ENCODE measurements at places on chromosomes 7 and 10.
A peak's percentile ranks its signal among the peaks of the same experiment; 100 is the strongest.

DNA sequence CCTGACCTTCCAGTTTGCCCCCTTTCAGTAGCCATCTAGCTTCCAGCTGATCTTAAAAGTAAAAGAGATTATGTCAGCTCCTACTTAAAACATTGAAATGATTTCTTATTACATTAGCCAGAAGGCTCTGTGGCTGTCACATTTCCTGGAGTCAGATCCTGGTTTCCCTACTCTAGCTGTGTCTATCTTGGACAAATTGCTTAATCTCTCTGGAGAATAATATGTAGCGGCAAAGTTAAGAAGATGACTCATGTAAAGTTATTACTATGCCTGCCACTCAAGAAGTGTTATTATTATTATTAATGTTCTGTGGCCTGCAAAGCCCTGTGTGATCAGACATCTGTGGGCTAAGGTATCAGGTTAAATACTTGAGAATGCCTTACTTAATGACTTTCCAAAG is 107.2 kb downstream of the RUNDC3B start:
- peak; percentile 0 for DNase-seq

GRCh38 chr10:133275684-133276092 is 980 bp downstream of the ADAM8 start:
- DNase-seq = no peak

GRCh38 chr10:78339251-78339650 is 305.6 kb downstream of the RPS24 start:
- no peak for DNase-seq

DNA sequence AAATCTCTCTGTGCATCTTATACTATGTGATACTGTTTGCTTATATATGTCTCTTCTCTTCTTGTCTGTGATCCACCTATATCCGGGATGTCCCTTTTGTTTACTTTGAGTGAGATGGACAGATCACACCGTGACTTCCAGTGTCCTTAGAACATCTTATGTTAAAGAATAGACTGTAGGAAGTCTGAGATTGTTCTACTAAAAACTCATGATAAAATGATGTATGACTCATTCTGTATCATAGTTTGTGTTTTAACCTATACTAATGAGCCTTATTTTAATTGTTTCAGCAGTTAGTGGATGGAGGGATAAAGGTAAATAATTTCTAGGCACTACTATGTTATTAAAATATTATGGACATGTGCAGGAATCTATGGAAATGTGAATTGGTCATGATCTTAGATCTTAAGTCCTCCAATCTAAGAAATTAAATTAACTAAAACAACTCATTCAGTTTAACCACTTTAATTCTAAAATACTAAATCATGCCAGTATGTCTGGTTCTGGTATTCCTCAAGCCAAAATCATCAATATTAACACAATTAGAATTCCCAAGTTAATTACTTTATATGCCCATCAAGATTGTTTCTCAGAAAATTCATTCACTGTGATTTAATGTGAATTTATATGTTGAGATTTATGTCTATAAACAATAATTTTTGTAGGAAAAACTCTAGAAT is 32.0 kb downstream of the ITGB8 start:
- no peak for DNase-seq

- peak; percentile 6 for DNase-seq
These were observed 497 bp downstream of the PPP2R2D start for GRCh38 chr10:131901181-131901829.

DNA sequence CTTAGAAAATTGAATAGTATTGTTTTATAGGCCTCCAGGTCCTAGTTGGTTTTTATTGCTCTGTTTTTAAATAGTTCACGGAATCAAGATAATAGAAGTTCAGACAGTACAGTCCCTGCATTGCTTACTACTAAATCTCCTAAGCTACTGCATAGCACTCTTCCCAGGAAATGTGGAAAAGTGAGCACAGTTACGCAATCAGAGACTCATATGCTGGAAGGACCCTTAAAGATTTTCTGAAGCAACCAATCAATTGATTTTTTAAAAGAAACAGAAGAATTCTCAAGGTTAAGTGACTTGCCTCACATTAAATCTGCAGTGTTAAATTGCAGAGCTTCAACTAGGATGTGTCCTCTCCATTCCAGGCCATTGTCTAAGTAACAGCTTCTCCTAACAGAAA is 23.1 kb upstream of the DIP2C start:
- no peak for DNase-seq

DNA sequence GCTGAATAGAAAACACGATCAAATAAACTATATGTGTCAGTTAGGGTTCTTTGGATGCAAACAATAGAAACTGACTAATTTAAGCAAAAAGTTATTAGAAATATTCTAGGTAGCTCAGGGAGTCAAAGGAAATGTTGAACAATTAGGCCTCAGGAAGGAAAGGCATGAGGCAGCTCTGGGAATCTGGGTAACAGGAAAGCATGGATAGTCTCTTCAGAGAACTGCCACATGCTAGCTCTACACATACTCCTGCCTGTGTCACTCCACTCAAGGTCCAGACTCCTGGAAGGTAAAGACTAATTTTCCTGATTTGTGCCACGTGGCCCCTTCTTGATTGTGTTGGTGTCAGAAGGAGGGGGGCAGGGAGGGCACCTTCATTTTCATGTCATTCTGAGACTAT is 23.8 kb upstream of the PTTG1IP2 start:
- DNase-seq = no peak

- DNase-seq = peak; percentile 49
These were observed 178.8 kb downstream of the ADAM12 start for GRCh38 chr10:126209451-126209850.

DNA sequence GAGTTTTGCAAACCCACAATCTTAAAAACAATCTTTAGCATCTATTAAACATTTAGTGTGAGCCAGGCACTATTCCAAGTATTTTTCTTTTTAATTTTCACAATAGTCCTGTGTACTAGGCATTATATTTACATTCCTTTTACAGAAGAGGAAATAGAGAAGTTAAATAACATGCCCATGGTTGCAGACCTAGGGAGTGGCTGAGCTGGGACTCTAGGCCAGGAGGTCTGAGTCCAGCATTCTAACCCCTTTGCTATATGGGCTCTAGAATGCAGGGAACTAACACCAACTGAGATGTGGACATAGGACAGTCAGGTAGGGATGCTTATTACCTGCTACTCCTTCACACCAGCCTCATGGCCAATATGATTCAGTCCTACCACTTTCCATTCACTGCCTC is 243.8 kb downstream of the XPNPEP1 start:
- no peak for DNase-seq

DNA sequence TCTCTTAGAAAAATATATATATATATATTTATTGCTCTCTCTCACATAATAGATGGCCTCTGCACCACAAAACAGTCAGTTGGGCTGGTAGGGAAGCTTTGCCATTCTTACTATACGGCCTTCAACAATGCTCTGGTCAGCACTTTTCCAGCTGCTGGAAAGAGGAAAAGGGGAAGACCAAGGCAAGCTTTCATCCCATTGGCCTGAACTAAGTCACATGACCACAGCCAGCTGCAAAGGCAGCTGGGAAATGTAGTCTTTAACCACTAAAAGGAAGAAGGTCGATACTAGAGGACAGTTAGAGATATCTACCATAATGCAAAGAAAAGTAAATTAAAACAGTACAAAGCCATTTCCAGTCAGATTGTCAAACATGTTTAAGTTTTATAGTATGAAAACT is 58.4 kb upstream of the MACROH2A2 start:
- DNase-seq = peak; percentile 54

DNA sequence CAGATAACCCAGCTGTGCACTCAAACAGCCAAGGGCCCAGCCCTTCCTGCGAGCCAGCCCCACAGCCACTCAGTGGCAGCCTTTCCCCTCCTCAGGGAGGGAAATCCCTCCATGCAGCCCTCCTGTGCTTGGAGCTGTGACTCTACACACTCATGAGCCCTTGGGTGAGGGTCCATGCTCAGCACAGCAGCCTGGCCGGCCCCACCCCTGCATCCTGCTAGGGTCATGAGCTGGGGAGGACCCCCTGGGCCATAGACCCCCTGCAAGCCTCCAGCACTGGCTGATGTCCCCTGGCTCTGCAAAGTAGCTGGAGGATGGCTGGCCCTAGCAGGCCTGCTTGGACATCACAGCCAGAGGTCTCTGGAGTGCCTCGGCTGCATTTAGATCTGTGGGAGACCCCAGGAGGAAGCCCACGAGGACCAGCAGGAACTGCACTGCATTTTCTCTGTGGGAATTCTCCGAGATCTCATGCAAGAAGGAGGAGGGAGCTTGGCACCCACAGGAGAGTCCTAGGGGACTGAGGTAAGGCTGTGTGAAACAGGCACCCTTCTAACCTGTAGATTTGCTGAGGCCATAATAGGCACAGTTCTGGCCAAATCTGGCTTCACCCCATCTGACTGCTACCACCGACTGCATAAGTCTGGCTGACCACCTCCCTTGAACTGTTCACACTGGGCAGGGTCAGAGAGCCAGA is 17.4 kb downstream of the TMEM273 start:
- DNase-seq = no peak

GRCh38 chr10:112525200-112525599 is 78.2 kb downstream of the VTI1A start:
- no peak for DNase-seq

DNA sequence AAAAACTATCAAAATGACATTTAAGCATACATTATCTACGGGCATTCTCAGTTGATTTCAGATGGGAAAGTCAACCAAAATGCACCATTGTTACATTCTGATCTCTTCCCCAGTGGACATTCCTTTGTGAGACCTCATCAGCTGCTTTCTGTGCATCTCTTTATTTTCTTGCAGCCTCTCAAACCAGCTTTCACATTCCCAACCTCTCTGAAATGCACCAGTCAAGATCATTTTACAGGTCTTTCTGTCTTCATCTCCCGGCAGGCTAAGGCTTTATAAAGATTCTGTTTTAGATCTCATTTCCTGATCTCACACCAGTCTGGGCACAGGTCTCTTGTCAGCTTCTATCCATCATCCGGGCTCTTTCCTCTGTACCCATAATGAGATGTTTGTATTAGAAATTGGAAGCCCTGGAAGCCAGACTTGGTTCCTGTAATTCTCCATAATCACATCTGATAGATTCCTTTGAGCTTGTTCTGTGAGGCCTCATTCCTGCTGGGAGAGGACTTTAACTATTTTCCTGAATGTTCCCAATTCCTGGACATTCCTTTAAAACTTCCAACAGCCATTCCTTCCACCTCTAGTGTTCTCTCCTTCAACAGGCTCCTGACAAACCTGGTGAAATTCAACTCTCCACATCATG is 44.3 kb upstream of the ARL4A start:
- DNase-seq = peak; percentile 68

DNA sequence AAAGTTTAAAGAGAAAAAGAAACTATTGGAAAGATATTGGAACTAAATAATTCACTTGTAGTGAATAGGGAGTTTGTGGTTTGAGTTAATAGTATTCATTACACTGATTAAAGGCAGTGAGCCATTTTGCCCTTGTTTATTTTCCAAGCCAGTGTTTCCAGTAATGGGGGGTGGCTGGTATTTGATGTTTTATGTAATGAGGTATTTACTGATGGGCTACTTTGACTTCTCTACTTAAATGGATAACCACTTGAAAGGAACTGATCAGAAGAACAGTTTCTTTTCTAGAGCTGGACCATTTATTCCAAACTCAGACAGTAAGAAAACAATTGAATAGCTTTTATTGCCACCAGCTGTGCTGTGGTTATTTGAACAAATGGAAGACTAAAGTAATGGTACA is 227.0 kb upstream of the HDAC9 start:
- DNase-seq = no peak

DNA sequence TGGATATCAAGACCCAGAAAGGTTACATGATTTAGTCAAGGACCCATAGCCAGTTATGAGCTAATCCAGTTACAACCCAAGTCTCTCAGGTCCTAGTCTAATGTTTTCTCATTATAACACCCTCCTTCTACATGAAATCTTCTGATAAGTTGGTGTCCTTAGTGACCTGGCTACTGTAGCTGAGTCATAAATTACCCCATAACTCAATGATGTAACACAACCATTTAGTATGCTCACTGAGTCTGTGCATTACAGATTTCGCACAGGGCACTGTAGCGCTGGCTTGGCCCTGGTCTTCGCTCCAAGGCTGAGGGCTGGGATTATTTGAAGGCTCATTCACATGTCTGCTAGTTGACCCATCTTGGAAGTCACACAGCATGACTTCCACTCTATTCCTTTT is 36.0 kb upstream of the GLCCI1 start:
- no peak for DNase-seq

- peak; percentile 51 for DNase-seq
These were observed 206.5 kb upstream of the CNTNAP2 start for GRCh38 chr7:145909991-145910513.

- no peak for DNase-seq
These were observed 46.1 kb downstream of the TNPO3 start for GRCh38 chr7:129008645-129009414.

DNA sequence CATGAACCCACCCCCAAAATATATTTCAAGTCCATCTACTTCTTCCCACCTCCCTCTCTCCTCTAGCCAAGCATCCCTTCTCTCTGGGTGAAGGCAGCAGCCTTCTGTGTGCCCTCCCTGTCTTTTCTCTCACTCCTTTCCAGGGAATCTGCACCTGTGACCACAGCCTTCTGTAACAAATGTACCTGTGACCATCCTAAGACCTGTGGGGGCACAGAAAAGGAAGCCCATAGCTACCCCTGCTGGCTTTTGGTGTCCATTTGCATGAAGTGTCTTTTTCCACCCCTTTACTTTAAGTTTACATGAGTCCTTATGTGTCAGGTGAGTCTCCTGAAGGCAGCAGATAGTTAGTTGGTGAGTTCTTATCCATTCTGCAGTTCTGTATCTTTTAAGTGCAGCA is 2.0 kb upstream of the TBXAS1 start:
- no peak for DNase-seq

DNA sequence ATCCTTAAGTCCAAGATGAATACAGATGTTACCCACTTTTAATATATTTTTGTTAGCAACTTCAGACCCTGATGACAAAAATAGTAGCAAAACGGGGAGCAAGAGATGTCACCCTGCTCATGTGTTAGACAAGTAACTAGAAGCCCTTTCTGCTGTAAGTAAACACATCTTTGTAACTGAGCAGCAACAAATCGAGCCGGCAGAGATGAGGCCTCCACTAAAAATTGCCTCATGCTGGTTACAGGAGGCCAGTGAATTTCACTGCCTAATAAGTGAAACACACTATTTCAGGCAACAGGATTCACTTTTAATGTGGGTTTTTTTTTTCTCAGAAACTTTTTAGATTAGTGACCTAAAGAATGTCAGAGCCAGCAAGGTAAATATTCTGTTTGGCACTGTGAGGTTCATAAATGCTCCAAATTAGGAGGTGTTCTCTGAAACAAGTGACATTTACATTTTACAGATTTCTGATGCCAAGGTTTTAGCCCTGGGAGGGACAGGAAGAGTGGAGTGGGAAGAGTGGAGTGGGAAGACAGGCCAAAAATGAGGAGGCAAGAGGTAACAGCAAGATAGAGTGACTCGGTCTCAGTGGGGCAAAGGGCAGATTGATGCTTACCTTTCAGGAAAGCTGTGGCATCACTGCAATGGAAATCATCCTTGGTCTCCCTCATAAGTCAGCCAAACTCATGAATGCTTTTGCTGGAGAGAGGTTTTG is 53.6 kb upstream of the LRRC17 start:
- no peak for DNase-seq

- no peak for DNase-seq
These were observed 8.9 kb upstream of the HYCC1 start for GRCh38 chr7:23022851-23023250.

All from fibroblast of skin of scalp (primary cell).